Effector CD8-positive, alpha-beta T cell (primary cell): ENCODE measurements at places on chromosomes 5 and 9.

DNA sequence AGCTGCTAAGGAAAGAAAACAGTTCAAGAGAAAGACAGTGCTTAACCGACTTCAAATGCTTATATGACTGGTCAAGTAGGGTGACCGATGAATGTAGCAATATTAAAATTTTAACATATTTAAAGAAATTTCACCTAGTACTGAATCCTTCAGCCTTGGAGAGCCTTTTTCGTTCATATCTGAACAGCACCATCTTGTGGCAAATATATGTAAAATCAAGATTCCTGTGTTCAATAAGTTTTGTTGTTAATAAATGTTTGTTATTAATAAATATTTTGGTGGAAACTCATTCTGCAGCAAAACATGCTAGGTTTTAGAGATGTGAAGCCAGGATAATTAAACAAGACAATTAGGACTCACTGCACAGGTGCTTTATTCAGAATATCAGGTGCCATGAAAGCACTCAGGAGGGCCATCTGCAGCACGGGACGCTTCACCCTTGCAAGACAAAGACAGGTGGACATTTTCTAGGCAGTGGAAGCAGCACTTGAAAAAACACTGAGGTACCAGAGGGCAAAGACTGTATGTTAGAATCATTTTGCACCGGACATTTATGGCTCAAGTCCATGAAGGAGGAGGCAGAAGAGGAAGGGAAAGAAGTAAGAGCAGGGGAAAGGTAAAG, 15.6 kb downstream of the TICAM2 start:
- DNase-seq = no peak

GRCh38 chr9:113011911-113012381, at the start of gene ZNF883:
TSS of gene ZNF883 (minus strand) at chr9:113012192.
- no peak for DNase-seq

GRCh38 chr9:132235894-132236661, 74.2 kb downstream of the NTNG2 start:
- DNase-seq = peak; percentile 66

DNA sequence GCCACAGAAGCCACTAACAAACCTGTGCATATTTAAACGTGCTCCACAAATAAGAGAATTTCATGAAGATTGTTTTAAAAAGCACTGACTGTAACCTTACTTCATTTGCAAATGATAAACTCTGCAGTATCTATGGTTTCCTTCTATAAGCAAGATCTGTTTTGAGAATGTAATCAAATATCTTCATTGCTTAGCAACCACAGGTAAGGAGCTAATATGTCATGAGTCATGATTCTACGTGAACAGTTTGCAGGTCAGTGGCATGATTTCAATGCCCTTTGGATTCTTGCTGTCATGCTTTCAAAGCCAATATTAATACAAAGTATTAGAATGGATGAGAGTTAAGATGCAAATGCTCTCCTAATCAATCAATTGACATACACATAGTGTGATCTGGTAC, 325.0 kb downstream of the EDIL3 start:
- DNase-seq = no peak

- no peak for DNase-seq
These were observed 154.0 kb downstream of the WDR70 start for GRCh38 chr5:37532976-37533740.

GRCh38 chr9:131707733-131708157, 32.1 kb downstream of the RAPGEF1 start:
- DNase-seq = no peak

DNA sequence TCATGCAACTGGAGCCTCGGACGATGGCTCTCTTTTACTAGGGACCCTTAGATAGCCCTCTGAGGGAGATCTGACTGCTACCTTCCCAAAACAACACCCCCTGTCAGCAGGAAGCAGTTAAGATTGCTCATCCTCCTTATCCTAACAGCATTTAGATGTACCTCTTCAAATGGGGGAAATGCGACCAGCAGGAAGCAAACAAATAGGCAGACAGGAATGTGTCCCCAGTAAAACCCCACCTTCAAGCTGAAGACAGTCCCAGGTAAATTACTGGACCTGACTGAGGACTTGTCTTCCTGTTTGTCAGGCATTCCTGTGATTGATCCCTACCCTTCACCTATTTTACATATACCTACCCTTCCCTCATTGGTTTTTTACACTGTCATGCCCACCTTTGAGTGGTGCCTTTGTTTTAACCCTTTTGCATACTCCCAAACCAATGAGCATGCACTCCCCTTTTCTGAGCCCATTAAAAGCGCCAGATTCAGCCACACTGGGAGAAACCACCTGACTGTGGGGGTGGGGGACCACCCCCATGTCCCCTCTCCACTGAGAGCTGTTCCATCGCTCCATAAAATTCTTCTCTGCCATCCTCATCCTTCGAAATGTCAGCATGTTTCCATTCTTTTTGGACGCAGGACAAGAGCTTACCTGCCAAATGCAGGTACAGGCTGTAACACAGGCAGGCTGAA, 954.0 kb upstream of the CDH6 start:
- no peak for DNase-seq

- no peak for DNase-seq
These were observed 16.6 kb upstream of the TBC1D2 start for GRCh38 chr9:98272083-98272482.

DNA sequence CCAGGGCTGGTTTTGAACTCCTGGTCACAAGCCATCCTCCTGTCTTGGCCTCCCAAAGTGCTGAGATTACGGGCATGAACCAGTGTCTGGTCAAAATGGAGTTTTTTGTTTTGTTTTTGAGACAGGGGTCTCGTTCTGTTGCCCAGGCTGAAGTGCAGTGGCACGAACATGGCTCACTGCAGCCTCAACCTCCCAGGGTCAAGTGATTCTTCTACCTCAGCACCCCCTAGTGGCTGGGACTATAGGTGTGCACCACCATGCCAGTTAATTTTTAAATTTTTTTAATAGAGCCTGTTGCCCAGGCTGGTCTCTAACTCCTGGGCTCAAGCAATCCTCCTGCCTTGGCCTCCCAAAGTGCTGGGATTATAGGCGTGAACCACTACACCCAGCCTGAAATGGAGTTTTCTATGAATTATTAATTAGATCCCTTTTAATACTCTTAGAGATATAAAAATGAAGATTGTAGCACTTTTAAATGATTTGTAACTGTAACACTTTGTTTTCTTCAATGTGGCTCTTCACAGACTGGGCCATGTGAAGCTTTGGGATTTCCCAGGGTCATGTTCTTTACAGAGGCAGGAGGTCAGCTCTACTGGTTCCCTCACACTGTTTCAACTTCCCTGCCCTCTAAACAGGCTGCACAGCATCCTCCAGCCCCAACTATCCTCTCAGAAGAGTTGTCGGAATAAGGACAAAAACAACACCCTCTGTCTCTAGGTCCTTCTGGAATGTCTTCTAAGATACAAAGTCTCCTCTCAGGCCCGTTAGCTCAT, 32.7 kb upstream of the SPARC start:
- DNase-seq = no peak

DNA sequence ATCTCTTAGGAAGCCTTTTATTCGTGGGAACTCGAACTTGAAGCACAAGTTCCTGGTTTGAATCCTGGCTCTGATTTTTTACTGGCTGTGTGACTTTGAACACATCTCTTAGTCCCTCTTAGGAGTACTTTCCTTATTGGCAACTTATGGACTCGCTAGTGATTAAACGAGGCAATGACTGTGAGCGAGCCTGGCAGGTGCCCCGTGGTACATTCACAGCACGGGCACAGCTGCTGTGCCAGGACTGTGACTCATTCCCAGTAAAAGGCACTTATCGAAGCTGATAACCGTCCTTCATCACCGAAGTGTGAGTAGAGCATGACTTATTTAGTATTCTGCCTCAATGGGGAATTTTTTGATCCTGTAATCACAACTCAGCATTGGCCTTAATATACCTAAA, 22.7 kb downstream of the CFAP90 start:
- no peak for DNase-seq

GRCh38 chr5:95887977-95888376, 65.5 kb upstream of the GLRX start:
- DNase-seq = no peak

DNA sequence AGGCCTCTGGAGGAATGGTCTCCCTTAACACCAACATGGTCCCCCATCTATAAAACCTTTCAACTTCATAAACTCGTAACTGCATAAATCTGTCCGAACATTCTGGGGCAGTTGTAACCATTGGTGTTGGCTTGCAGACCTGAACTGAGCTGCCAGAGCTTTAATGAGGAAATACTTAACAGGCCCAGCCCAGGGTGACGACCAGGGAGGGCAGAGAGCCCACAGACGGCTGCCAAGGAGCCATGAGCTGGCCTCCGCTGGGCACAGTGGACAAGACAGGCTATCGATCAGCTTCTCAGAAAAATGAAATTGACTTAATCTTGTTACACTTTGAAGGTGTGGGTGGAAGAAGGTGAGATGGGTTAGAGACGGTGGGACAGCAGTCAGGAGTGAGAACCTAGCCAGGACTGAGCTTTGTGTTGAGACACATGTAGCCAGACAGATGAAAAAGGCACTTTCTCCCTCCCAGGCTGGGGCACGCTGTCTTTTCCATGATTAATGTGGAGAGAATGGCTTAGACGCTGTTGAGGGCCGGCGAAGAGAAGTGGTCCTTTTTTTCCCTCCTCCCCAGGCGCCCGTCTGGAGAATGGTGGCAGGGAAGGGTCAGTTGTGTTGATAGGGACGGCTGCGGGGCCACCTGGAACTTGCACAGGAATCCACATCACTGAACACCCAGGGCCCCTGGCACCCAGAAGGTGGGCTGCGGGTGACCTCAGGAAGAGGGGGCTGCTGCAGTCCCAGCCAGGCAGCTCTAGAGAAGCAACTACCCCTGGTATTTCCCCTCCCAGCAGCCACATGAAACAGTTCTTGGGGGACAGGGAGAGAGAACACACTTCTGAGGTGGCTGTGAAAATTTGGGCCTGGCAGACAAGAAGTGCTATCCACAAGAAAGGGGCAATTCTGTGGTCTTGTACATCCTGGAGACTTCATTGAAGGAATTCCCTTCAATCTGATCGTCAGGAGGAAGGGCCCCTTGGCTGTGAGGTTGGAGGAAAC, 27.3 kb upstream of the TCOF1 start:
- no peak for DNase-seq

DNA sequence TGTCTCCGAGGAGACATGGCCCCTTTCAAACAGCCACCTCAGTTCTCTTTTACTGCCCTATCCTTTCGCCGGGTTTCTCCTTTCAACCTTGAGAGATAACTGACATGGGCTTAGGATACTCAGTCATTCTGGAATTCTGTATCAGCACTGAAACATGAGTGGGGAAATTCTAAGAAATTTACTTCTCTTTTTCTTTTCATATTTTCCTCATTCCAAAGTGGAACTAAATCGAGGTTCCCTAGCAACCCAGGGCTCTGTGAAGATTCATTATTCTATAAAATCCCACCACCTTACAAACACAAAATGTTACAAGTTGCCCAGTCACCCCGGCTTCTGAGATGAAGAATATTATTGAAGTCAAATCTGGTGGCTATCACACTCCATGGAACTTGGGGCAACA, 319.2 kb downstream of the ENC1 start:
- no peak for DNase-seq

GRCh38 chr5:9905661-9906060, 275.5 kb upstream of the TAS2R1 start:
- no peak for DNase-seq

- DNase-seq = no peak
These were observed 24.3 kb downstream of the KCNT1 start for GRCh38 chr9:135726138-135726853.

GRCh38 chr9:86166546-86166945, 67.2 kb upstream of the GOLM1 start:
- DNase-seq = no peak

DNA sequence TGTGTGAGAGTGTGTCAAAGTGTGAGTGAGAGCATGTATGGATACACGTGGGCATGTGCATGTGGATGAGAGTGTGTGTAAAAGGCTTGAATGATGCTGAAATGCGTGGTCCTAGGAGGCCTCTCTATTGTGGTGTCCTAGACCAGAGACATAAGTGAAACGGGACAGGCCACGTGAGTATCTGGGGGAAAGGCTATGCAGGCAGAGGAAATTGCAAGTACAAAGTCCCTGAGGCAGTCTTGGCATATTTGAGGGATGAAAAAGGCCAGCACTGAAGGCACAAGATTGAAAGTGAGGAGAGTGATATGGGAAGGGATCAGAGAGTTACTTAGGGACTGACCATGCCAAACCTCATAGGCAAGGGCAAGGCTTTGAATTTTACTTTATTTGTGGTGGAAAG, 67.2 kb upstream of the CCDC152 start:
- no peak for DNase-seq

DNA sequence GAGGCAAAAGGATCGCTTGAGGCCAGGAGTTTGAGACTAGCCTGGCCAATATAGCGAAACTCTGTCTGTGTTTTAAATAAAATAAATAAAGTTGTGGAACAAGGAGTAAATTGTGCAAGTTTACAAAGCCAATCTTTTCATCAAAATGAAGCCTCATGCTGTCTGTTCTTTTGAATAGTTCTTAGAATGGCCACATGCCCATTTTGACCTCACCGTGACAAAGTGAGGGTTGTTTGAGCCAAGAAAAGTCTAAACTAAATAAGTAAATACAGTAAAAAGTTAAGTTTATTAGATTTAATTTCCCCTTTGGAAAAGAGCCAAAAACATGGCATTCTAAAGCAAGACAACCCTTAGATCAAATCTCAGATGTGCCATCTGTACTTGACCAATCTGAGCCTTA, 165.7 kb downstream of the NDUFS4 start:
- DNase-seq = no peak

- DNase-seq = no peak
These were observed 170.7 kb upstream of the ZNF618 start for GRCh38 chr9:113705306-113705927.
